ENCODE measurements at places on chromosomes 5 and 9.

- DNase-seq: no peak
These were observed 30.7 kb upstream of the TENT2 start for GRCh38 chr5:79581535-79581934.

- peak; percentile 73 for DNase-seq
These were observed 148.1 kb upstream of the MPDZ start for GRCh38 chr9:13427587-13427986.

DNA sequence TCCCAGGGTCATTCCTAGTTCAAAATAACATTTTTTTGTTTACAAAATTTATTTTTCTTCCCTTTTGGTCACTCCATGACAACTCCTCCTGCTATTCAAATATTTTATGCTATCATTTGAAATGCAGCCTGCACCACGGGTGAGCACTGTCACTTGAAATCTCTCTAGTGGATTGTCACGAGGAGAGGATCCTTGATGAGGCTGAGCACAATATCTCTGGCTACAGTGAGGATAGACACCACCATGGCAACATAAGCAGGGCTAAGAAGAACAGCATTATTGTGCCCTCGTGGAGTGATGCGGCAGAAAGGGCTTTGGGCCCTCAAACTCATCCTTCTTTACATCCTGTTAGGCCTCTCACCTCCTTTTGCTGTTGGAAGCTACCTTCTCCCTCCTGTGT, 321.9 kb downstream of the RAB3C start:
- no peak for DNase-seq

GRCh38 chr5:146778261-146778660, 100.3 kb downstream of the PPP2R2B start:
- DNase-seq: no peak

DNA sequence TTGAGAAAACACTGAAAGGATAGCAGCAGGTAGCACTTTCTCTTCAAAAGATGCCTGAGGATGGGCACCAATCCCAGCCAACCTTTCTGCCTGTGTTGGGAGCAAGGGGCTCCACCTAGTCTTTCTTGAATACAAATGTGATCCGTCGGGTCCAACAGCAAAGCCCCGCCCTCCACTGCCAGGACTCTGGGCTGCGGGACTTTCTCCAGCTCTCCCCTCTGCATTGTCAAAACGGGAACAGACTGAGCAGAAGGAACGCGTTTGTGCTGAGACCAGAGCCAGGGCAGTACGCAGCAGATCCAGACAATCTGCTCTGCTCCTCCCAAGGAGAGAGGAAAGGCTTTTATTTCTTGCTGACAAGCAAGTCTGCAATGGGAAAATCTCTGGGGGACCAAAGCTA, 139.7 kb downstream of the SEC61B start:
- peak; percentile 94 for DNase-seq

GRCh38 chr9:131640438-131641137, 95.3 kb downstream of the PRRT1B start:
- peak; percentile 43 for DNase-seq

DNA sequence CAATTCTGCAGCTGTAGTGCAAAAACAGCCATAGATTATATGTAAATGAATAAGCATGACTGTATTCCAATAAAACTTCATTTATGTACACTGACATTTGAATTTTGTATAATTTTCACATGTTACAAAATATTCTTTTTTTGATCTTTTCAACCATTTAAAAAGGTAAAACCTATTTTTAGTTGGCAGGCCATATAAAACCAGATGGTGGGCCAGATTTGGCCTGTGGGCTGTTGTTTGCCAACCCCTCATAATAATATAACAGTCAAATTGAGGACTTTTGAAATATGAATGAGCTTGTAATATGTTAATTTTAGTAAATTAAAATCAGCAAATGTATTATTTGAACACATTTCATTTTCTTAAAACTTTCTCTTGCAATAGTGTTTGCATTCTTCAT, 913.4 kb downstream of the TLE1 start:
- no peak for DNase-seq

DNA sequence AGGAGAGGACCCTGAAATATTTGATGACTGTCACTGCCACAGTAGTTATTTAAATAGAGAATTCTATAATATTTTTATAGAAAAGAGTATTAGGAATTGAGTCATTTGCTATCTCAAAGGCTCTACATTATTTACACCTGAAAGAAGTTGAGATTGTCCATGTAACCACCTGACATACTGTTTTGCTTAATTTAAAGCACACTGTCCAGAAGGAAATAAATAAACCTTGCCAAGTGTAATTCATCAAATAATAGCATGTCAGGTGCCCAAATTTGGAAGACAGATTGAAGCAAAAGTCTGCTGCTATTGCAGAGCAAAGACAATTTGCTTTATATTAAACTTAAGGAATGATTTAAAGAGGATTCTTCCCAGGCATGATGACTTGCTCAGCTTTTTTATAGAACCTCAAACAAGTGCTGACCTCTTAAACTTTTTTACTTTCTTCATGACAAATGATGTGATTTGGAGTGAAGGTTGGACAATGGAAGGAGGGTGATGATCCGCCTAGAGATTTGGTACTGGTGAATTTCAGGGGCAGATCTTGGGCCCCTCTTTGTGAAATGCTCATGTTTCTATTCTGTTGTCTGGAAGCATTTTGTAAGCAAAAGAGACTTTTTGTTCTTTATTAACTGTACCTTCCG, 65.0 kb downstream of the DAPK1 start:
- no peak for DNase-seq

DNA sequence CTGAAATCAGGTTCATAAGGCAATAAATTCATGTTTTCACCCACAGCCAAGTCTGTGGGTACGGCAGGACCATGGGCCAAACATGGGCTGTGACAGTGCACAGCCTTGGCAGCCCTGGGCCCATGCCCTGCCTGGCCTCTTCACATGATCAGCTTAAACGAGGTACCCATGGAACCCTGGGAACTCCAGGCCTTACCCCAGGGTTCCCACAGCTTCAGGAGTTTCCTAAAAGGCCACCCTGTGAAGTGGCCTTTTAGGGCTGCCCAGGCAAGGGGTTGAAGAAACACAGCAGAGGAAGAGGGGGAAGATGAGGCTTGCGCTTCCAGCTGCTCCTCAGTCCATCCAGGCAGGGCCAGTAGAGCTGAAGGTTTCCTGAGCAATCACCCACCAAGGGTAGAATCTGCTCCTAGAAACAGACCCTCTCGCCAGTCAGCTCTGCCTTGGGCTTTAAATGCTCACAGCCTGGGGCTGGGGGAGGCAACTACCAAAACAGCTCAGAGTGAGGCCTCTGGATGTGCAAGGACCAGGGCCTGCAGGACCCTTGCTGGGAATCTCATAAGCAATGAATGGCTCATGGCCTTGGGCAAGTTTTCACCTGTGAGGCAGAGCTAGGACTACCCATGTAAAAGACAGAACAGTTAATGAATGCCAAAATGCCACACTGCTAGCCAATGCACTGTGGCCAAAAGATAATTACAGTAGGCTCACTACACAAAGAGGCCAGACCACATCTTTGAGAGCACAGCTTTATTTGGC, 79.3 kb upstream of the LRRTM2 start:
- peak; percentile 49 for DNase-seq

- no peak for DNase-seq
These were observed 205.9 kb downstream of the AUH start for GRCh38 chr9:91155746-91156376.

- DNase-seq: no peak
These were observed 50.4 kb downstream of the TRIO start for GRCh38 chr5:14193496-14193895.

GRCh38 chr5:94040591-94041148, 299.3 kb upstream of the POU5F2 start:
- DNase-seq: no peak

DNA sequence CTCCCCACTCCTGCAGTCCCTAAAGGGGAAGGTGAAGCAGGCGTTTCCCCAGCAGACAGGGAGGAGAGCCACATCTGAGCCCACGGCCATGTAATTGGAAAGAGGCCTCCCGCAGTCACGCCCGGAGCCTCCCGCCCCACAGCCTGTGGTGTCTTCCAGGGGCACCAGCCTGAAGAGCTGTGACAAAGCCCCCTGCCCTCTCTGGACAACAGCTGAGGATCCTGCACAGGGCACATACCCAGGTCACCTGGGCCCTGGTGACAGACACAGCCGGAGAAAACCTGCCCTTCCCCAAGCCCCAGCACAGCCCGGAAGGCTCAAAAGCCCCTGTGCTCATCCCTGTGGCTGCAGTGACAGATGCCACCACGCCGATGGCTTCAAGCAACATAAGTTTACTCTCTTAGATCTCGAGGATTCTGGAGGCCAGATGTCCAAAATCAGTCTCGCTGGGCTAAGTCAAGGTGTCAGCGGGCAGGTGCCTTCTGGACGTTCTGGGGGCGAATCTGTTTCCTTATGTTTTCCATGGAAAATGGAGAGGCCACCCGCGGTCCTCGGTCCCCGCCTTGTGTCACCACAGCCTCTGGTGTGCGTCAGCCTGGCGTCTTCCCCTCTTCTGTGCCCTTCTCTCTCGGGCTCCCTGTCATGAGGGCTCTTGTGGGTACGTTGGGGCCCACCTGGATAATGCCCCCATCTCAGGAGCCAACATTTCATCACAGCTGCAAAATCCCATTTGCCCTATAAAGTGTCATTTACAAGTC, 71.5 kb downstream of the PSMB7 start:
- DNase-seq: no peak

DNA sequence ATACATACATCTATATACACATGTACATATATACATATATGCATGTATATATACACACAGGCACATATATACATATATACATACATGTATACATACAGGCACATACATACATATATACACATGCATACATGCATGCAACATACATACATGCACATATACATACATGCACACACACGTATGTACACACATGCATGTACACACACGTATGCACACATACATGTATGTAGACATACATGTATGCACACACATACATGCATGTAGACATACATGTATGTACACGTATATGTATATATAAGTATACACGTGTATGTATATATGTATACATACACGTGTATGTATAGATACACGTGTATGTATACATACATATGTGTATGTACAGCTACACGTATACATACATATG, 617.0 kb downstream of the RAB3C start:
- no peak for DNase-seq

GRCh38 chr9:133031496-133031911, 707 bp downstream of the GTF3C5 start:
- DNase-seq: no peak

- no peak for DNase-seq
These were observed 227.0 kb downstream of the DRD1 start for GRCh38 chr5:175216991-175217390.

DNA sequence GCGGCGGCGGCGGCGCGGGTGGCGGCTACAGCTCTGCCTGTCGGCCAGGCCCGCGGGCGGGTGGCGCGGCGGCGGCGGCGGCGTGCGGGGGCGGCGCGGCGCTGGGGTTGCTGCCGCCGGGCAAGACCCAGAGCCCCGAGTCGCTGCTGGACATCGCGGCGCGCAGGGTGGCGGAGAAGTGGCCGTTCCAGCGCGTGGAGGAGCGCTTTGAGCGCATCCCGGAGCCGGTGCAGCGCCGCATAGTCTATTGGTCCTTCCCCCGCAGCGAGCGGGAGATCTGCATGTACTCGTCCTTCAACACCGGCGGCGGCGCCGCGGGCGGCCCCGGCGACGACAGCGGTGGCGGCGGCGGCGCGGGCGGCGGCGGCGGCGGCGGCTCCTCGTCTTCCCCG, 296 bp downstream of the ZSWIM6 start:
- DNase-seq: peak; percentile 25

GRCh38 chr5:146767534-146767933, 111.0 kb downstream of the PPP2R2B start:
- DNase-seq: no peak

- no peak for DNase-seq
These were observed 21.0 kb downstream of the SNX30 start for GRCh38 chr9:112771359-112772214.

DNA sequence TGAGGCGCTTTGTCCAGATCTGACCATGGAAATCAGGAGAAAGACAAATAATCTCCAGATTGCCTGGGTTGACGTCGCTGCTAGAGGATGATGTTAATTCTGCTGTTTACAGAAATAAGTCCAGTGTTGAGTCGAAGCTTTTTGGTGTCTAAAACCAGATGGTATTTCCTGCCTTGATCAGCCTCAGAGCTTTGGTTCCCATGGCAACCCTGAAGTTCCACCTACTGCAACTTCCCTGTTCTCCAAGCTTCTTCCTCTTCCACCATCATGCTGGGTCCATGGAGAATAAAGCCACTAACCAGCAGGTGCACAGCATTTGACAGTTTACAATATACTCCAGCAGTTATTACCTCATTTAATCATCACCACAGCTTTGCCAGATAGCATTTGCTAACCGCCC, 18.0 kb upstream of the GABBR2 start:
- peak; percentile 19 for DNase-seq

DNA sequence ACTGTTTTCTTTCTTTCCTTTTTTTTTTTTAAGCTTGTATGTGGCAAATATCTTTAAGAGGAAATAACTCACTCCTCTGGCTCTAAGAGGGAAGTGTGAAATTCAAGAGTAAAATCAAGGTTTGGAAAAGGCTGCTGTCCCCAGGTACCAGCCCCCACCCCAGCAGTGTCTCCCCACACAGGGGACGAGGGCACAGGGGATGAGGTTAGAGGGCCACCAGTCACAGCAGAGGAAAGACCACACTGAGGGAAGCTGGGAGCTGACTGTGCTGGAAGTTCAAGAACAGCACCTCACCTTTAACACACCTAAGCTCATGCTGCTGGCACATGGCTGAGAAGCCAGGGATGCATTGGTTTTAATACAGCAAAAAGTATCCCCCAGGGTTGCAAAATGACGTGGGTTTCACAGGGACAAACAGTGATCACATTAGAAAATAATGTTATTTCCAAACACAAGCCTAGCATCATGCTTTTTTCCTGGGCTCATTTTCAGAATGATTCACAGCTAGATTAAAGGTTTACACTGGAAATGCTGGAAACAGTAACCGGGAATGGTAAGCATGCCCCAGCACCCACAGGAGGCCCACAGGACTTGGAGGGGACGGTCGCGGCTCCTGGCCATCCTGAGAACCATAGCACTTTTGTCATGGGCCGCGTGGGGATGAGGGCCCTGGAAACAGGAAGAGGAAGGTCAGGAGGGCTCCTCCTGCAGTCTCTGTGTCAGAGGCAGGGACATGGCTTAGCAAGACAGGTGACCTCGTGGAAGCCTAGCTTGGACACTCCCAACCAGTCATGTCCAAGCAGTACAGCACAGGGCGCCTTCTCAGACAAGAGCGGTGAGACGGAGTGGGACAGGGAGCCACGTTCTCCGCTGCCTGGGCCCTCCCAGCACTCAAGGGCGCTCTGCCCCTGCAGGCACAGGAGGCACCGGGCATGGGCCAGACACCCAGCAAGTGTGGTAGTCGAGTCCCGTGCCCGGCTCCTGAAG, 6.9 kb downstream of the LPCAT1 start:
- no peak for DNase-seq

DNA sequence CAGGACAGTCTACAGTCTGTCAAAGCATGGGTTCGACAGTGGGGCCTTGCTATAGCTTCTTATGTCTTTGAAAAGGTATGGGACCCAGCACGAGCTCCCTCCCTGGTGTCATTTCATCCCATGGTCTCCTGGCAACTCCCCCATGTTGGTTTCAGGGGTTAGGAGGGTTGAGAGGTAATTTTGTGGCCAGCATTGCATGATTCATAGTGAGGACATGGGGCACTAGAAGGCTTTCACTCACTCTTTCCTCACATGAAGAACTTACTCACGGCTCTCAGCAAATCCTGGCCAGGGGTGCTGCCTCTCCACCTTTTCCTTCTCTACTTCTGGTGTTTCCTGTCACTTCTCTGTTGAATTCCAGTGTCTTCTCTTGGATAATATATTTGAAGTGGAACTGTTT, 134.7 kb upstream of the TNPO1 start:
- no peak for DNase-seq

- no peak for DNase-seq
These were observed 126.3 kb downstream of the MSX2 start for GRCh38 chr5:174850565-174851169.

Data from cerebellar cortex (tissue), 1 donor.